ENCODE measurements at places on chromosomes 12 and 14.

DNA sequence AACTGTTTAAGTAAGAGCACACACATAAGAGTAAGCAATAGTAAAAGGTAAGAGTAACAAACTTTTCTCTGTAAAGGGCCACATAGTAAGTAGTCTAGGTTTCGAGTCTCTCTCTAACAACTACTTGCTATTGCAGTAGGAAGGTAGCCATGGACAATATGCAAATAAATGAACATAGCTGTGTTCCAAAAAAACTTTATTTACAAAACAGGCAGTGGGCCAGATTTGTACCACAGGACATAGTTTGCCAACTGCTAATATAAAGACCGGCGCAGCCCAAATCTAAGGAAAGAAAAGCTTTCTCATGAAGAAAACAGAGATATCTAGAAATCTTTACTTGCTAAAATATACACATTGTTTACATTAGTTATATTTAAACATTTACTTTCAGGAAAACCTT lies 239.0 kb upstream of the EGLN3 start:
- DNase-seq: no peak

- DNase-seq: no peak
Observed at GRCh38 chr14:78605897-78606500, 435.8 kb downstream of the NRXN3 start.

DNA sequence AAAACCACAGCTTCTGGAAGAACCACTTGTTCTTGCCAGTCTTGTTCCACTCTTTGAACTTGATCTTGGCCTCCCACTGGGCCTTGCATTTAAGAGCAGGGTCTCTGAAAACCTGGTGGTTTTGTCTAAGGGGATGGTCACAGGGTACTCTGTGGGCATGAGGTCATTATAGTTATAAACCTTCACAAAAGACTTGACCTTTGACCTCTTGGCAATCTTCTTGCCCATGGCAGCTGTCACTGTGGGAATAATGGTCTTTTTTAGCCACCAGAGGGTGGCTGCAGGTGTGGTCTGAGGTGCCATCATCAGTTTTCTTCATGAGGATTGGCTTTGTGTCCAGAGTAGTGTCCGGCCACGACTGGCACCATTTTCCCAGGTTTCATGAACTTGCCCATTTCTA lies 9.1 kb downstream of the ATP6V0A2 start:
- DNase-seq: no peak

DNA sequence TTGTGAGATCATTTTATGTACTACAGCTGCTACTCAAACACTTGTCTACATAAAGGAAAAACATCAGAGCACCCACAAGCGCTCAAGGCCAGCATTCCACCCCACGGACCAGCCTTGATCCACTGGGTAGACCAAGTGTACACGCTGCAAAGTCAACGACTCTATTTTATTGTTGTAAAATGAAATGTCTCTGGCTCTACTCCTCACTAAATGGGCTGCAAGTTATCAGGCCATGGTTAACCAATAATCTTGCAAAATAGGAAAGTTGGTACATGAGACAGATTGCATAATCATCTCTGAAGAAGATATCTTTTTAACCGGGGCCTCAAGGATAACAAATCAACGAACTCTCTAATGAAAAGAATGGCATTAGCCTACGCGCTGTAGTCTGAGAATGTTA lies 69.9 kb upstream of the FOXN3 start:
- DNase-seq: no peak

DNA sequence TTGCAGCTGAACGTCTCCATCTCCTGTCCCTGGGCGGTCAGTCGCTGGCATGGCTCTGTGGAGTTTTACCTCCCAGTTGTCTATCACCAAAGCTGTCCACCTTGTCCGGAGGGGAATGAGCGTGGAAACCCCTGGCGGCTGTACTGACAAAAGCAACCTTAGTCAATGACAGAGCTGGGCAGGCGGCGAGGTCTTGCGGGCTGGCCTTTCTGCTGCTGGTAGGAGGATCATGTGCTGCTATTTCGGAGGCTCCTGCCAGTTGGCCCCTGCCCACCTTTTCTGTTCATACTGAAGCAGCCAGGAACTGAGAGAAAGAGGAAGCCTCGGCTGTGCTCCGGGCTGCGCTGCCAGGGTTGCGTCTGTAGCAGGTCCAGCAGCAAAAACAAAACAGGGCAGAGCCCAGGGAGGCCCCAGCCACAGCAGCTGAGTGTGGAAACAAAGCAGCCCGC lies 57.7 kb downstream of the HMGA2 start:
- no peak for DNase-seq

DNA sequence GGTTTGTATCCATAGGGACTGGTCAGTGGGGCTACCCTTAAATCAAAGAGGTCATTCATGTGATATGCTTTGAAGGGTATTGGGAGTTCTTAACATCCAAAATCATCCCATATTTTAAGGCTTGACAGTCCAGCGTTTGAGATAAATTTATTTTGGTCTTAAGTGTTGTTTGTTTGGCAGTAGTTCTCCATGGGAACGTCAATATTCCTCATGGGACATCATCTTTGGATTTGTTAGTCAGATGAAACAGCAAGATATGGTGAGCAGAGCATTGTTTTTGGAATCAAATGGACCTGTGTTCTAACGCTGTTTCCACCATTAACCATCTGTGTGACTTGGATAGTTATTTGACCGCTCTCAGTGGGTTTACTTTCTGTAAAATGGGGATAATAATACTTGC lies 45.9 kb upstream of the GSG1 start:
- DNase-seq: no peak

DNA sequence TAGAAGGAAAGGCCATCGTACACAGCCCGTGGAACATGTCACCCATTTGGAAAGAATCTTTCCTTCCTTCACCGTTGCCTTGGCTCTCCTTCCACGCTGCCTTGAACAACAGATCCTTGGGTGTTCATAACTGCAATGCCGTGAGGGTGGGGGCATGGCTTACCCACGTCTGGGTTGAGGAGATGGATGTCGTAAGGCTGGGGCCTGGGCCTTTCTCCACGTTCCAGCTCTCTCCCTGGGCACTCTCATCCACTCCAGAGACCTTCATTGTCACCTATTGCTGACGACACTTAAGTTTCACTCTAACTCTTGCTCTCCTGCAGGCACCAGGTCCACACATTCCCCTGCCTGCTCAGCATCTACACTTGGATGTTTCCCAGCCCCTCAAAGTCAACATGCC lies 19.4 kb downstream of the ANO2 start:
- DNase-seq: no peak

GRCh38 chr14:59595071-59595470 lies 18.5 kb upstream of the CCDC175 start:
- DNase-seq: no peak

- no peak for DNase-seq
Observed at GRCh38 chr14:90562652-90563051, 165.8 kb downstream of the CALM1 start.

DNA sequence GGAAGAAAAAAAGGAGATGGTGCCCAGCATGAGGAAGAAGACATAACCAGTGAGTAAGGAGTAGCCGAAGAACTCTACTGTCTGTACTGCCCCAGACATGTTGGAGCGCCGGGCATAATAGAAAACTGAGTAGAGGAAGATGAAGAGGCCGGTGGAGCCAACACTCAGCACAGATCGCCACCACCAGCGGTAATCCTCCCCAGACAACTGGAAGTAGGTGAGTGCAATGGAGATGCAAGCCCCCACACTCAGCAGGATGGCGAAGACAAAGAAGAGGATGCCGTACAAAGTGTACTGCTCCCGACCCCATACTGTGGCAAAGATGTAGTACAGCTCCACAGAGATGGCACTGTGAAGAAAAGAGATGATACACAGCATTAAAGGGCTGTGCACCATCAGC lies 844 bp upstream of the IPO4 start:
- no peak for DNase-seq

DNA sequence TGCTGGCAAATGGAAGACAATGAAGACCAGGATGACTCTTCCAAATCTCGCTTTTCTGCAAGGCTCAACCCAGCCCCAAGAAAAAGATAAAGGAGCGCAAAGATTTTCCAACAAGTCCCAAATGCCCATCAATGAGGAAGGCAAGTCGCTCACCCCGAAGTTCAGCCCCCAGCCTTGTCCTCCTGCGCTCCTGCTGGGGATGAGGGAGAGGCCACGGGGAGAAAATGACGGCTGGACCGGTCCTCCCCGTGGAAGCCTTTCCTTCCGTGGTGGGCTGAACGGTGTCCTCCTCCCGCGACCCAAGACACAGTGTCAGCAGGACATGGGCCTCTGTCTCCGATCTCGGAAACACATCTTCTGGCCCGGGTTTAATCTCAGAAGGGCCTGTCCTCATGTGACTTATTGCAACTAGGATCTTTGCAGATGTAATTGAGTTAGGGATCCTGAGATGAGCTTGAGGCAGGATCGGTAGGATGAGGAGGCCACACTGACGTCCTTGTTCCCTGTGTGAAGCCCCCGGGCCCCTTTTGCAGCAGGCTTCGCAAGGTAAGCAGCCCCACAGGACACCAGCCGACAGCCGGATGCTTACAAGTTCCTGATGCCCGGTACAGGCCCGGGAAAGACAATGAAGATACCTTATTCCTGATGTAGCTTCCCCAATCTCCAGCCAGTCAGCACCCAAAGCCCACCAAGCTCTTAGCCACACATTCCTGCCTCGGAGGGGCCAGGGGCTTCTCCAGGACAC lies 64.2 kb downstream of the GALNT9 start:
- DNase-seq: no peak

DNA sequence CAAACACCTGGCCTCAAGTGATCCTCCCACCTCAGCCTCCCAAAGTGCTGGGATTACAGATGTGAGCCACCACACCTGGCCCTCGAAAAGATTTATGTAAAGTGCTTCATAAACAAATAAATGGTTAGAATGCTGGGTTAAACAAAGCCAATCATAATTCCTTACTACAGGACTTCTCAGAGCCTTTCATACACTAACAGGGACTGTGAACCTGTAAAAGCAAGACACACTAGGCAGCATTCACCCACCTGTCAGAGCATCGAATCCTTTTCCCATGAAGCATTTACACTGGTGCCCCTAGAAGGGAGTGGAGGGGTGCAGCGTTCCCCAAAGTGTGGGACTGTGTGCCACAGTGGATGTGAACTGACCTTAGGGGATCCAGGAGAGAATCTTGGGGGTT lies 29.5 kb downstream of the TRPV4 start:
- DNase-seq: no peak

- peak; percentile 66 for DNase-seq
Observed at GRCh38 chr14:21923820-21924219, 250.2 kb upstream of the OR4E1 start.

DNA sequence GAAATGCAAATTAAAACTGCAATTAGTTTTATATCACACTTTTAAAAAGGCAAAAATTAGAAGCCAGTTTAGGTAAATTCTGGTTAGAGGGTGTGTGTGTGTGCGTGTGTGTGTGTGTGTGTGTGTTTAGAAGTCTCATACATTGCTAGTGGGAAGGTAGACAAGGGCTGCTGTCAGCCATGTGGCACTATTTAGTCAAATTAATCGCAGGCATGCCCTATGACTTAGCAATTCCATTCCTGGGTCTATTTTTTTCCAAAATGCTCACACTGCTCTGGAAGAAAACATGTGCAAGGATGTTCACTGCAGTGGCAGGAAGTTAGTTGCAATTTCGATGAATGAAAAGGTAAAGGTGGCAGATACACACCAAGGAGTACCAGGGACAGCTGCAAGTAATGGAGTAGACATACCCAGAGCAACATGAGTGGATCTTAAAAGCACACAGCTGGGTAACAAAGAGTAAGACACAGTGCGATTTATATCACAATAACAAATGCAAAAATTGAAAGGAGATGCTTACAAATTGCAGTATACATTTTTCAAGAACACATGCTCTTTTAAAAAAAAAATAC lies 11.6 kb downstream of the CAPZA3 start:
- no peak for DNase-seq

DNA sequence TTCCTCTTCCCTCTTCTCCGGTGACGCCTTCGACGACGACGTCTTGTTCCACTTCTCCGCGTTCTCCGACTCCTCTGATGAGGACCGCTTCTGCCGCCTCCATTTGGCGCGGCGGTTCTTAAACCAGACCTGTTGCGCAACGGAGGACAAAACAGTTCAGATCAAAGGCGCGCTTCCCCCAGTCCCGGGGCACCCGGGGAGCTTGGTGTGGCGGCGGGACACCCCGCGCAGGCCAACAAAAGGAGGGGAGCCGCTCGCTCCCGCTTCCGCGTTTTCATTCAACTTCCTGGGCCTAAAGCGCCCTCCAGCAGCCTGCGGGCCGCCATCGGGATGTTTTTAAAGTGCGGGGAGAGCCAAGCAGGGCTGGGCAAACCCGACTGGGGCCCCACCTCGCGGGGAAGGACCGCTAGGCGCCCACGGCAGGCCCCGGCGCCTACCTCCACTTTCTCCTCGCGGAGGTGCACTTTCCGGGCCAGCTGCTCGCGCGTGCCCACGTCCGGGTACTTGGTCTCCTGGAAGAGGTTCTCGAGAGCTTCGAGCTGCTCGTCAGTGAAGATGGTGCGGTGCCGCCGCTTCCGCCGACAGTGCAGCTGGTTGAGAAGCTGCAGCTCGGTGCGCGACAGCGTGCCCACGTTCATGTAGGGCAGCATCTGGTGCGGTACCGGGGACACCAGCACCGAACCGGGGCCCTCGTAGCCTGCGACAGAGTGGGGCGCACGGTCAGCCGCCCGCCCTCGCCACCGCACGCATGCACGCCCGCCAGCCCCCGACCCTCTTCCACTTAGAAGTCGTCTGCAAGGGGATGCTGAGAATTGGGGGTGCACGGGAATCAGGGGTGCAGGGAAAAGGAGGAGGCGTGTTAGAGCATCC lies 1.2 kb downstream of the GSC start:
- no peak for DNase-seq

DNA sequence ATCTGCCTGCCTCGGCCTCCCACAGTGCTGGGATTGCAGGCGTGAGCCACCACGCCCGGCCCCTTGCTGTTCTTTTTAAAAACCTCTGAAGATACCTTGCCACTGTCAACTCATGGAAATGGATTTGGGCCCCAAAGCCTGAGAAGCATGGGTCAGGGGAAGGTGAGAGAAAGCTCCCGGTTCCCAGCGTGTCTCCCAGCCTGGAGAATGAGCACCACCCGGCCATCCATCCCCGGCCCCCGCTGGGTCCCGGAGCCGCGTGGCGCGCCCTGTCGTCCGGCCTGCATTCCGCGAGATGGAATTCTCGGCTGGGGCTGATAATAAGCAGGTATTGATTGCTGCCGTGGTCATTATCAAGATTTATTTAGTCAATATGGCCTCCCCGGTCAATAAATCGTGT lies 126.5 kb upstream of the MYL2 start:
- DNase-seq: peak; percentile 39

Data from activated effector memory CD4-positive, alpha-beta T cell treated with anti-CD3 and anti-CD28 coated beads, Interleukin-2, amount 50 U/mL, for 16 hours (primary cell).